ENCODE measurements at places on chromosomes 12 and 14.

DNA sequence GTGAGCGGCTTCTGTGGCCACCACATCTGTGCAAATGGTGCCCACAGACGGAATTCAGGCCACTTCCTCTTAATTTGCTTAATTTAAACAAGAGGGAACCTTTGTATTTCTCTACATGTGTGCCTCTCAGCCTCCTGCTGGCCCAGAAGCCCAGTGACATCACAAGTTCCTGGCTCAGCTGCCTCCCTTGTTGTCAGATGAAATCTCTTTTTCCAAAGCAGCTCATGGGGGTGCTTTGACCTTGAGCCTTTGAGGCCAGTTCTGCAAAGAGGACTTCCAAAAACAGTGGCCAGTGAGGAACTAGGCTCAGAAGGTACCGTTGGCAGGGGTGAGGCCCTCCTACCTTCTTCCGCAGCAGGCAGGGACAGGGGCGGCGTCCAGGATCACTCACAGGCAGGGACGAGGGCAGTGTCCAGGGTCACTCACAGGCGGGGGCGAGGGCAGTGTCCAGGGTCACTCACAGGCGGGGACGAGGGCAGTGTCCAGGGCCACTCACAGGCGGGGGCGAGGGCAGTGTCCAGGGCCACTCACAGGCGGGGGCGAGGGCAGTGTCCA, 35.0 kb upstream of the GALNT9 start:
- DNase-seq: no peak

GRCh38 chr12:69151254-69151764, 88.1 kb upstream of the CPSF6 start:
- no peak for DNase-seq

DNA sequence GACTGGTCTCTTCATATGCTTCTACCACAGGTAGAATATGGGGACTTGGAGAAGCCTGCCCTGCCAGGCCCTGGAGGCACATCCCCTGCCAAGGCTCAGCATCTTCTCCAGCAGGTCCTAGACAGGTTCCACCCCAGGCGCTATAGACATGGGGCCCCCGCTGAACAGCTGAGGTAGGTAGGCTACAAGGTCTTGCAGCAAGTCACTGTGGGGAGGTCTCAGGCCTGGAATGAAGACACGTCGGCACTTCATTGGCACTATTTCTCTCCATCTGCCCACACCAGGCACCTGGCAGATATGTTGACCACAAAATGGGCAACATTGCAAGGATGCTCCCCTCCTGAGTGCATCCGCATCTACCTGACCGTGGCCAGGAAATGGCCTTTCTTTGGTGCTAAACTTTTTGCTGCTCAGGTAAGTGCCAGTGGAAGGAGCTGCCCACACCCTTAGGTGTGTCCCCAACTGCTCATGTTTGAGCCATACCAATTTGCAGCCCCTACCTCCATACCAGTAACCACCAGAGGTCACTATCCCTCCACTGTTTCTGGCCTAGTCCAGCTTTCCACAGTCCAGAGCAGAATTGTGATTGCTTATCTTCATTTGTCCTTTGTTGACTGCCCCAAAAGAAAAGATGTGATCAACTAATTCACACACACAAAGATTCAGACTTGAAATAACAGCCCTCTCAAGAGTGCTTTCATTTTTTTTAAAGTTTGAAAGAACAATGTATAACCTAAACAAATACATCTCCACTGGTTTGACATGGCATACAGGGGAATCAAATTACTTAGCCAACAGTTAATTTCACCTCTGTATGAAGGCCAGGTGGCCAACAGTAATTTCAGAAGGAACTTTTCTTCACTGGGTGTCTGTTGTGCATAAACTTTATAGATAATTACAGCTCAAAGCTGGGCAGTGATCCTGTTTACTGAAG, 16.1 kb downstream of the PIGH start:
- DNase-seq: no peak

DNA sequence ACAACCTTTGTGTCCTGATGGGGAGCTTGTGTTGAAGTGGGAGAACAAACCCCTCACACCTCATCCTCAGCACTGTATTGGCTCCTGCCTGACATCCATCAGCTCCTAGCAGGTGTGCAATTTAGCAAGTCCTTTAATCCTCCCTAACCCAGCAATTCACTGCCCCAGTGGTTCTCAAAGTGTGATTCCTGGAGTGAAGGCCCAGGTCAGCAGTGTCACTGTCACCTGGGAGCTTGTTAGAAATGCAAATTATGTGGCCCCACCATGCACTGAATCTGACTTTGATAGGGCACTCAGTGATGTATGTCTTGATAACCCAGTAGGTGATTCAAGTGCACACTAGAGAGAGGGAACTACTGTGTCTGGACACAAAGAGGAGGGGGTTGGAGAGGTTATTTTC, 133.6 kb downstream of the FGD4 start:
- no peak for DNase-seq

DNA sequence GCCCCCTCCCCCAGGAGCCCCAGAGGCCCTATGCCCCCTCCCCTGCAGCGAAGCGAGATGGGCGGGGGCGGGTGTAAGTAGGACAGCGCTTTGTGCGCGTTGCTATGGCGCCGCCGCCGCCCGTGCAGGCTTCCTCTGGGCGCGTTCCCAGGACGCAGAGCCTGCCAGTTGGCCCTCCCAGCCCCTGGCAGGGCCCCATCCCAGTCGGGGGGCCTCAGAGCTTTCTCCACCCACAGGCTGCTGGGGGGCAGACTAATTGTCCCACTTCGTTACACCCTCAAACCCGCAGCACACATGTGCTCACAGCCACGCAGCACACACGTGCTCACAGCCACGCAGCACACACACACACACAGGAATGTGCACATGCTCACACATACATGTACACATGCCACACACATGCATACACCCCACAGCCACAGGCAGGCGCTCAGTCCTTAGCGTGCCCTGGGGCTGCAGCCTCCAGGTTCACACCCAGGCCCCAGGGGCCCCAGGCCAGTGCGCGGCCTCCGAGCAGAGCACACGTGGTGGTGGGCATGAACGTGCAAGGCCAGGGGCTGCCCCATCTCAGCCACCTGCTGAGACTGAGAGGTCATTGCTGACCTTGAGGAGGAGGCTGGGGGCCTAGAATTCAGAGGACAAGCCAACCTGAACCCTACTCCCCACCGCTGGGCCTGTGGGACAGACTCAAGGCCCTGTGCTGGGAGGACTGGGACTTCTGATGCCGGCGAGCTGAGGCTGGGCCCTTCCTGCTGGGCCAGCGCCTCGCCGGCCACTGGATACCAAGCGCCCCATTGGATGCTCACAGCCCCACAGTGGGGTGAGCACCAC, 15.6 kb downstream of the TRMT61A start:
- no peak for DNase-seq

DNA sequence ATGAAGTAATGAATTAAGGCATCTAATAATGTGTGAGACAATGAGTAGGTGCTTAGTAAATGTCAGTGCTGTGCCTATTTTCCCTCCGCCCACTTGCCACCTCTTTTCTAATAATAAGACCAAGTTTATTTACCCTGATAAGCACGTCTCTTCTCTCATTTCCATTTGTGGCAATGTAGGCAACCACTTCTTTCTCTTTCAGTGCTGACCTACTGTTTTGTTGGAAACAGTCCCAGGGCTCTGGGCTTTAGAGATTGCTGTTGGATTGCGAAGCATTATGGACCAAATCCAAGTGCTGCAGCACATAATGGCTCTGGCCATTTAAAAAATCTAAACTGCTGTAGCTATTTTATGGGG, 141.3 kb upstream of the PLEKHG7 start:
- DNase-seq: no peak

DNA sequence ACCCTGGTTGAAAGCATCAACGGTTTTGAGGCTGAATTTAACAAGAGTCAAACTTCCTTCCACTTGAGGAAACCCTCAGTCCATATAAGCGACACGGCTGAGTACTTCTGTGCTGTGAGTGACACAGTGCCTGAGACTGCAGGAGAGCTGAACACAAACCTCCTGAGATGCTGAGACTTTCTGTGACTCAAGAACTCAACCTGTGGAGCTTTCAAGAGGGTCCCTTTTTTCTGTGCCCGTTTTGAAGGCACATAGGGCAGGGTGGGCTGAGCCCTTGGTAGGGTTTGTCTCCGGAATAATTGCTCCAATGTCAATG, 305.3 kb upstream of the OR4E1 start:
- DNase-seq: no peak

GRCh38 chr14:62303437-62303836, 541.2 kb downstream of the SNAPC1 start:
- DNase-seq: no peak
